NCI-H510A treated with DMSO at 0.1 percent for 48 hours (cell line): ENCODE measurements at places on chromosomes 6 and 20.

GRCh38 chr6:49499623-49500022, at the start of gene GLYATL3:
Gene GLYATL3 (plus strand): TSS chr6:49499923. CDS start chr6:49511991, 12,068 bp downstream.
- DNase-seq, result no peak

DNA sequence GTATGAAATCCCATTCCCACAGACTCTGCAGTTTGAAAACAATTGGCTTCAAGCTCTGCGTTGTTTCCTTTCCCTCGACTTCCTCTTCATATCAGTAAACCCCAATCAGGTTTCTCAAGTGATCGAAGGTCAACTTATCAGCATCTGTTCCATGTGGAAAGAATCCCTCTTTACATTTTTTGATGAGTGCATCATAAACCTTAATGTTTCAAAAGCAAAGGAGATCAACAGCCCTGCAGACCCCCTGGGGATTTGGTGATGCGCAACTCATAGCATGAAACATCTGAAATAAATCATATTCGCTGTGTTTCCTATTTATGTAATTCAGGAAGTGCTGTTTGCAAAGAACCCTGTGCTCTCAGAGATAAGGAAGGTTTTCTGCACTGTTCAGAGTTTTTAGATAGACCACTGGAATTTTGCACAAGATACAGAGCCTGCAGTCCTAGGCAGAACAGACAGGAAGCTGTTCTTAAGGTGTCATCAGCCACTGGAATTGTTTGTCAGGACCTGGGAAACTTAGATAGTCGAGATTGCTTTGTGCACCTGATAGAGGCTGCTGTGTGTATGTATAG, 216.0 kb downstream of the HIVEP2 start:
- no peak for DNase-seq

GRCh38 chr20:31894980-31895675, 24.7 kb downstream of the TTLL9 start:
- no peak for DNase-seq

DNA sequence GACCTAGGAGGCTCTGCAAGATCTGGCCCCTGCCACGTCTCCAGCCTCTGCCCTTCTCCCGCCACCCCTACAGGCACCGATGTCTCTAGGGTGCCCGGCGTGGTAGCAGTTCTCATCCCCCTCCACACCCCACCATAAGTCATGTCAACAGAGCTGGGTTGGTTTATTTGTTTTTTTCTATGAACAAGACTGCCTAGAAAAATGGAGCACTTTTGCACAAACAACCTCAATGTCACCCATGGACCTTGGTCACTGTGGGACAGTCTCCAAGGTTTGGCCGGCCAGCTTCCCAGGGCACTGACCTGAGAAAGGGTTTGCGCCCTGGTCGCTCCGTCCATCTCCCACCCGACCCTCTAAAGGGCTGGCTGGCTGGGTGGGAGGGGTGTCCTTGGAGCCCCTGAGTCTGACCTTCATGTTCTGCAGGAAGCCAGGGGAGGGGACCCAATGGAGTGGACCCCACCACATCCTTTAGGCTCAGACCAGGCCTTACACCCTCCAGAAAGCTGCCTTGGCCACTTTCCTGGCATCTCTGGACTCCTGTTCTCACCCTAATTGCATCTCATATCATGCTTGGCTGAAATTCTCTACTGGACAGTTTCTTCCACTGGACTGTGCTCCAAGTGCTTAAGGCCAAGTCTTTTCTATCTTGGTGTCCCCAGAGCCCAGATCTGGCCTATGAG, 104.8 kb upstream of the PTPN1 start:
- DNase-seq, result no peak

DNA sequence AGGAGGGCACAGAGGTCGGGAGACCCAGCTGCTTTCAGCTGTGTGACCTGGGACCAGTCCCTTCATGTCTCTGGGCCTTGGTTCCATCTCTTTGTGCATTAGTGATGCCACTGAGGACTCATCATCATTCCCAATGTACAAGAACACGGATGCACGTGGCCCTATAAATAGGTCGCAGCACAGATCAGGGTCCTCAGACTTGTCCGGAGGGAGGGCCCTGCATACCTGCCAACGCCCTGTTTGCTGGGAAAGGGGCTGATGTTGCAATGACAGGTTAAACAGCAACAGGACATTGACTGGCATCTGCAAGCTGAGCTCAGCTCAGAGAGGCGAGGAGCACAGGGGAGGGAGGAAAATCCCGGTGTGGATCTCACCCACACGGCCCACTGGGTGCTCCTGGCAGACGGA, 21.8 kb downstream of the TGM2 start:
- peak; percentile 62 for DNase-seq

DNA sequence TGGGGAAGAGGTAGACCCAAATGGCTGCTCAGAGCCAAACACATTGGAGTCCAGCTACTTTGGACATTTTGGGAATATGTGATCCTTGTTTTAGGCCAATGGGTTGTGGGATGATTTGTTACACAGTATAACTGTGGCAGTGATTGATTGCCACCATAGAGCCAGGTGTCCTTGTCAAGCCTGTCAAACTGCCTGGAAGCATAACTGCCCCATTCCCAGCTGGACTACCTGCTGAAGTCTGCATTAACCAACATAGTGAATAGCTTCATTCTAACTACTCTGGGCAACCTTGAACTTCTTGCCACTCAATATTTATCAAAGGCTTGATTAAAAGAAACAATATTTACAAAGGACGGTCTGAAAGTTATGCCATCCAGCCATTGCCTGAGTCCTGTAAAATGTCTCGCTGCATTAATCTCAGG, 164.7 kb downstream of the LINC00237 start:
- DNase-seq, result no peak

DNA sequence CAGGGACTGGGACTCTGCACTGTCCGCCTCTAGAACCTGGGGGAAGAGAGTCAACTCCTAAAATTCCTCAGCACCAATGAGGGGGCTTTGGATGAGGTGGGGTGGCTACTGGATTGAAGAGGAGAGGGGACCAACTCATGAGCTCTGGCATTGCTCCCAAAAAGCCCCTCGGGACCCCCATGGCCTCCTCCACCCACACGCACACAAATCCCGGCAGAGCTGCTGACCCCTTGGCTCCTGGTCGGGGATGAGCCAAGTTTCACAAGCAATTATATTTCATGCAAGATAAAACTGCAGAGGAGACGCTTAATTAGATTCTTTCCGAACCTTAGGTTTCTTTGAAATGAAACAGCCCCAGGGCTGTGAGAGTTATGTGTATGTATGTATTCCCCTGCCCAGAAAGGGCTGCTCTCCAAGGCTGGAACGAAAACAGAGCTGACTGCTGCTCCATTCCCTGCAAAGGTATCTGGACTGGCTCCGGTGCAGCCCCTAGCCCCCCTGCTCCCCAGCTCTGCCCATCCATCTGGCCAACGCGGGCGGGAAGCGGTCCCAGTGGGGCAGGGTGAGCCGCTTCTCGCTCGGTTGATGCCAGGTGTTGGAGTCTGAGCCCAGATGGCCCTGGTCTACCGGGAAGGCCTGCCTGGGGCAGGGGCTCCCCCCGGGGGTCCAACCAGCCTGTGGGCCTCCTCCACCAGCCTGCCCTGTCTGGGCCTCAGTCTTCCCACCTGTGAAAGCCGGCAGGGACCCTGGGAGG, 46.8 kb upstream of the STX16 start:
- no peak for DNase-seq

- DNase-seq, result no peak
Observed at GRCh38 chr6:45538641-45539547, 161.2 kb upstream of the SUPT3H start.

DNA sequence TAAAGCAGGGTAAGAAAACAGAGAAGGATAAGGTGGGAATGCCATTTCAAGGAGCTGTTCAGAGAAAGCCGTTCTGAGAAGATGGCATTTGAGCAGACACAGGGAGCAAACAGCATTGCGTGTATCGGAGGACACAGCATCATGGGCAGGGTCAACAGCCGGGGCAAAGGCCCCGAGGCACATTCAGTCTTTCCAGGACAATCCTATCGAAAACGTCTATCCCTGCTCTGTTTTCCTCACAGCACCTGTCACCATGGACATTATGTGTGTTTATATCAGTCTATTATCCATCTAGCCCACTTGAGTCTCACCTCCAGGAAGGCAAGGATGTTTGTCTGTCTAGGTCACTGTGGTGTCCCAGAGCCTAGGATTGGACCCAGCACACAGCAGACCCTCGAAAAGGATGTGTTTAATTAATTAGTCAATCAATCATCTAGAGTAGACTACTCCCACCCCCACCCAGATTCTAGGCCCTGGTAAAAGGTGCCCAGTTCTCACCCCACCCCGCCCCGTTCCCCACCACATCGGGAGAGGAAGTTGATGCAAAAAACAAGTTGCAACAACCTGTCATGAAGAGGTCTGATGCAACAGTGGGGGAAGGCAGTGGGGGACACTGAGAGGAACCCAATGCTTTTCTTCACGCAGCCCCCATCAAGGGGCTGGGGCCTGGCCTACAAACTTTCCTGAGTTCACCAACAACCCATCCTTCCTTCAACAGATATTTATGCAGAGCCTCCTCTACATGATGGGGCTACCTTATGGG, 66.6 kb downstream of the PREX1 start:
- DNase-seq, result peak; percentile 51
